ENCODE measurements at places on chromosomes 13 and 19.

GRCh38 chr13:94886191-94886590 lies 173.8 kb upstream of the SOX21 start:
- no peak for DNase-seq

DNA sequence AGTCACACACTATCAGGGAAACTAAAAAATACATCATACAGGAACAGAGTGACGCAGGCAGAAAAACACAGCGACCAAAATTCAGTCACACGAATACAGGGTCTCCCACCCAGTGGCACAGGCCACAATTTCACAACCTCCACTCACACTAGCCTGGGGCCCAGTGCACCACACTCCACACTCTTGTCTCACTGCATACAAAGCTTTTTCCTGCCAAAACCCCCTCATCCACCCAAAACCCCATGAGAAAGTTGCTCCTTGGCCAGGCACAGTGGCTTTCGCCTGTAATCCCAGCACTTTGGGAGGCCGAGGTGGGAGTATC lies 1.2 kb downstream of the S1PR5 start:
- DNase-seq: no peak

DNA sequence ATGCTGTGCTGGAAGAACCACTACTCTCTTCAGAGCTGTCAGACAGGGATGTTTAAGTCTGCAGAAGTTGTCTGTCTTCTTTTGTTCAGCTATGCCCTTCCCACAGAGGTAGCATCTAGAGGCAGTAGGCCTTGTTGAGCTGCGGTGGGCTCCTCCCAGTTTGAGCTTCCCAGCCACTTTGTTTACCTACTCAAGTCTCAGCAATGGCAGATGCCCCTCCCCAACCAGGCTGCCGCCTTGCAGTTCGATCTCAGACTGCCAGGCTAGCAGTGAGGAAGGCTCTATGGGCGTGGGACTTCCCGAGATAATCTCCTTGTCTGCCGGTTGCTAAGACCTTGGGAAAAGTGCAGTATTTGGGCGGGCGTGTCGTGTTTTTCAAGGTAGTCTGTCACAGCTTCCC lies 42.1 kb upstream of the UQCRFS1 start:
- no peak for DNase-seq

GRCh38 chr13:88051746-88052482 lies 380.7 kb downstream of the SLITRK5 start:
- DNase-seq: no peak

- DNase-seq: no peak
Observed at GRCh38 chr19:38784224-38784623, 4.8 kb upstream of the LGALS7B start.

DNA sequence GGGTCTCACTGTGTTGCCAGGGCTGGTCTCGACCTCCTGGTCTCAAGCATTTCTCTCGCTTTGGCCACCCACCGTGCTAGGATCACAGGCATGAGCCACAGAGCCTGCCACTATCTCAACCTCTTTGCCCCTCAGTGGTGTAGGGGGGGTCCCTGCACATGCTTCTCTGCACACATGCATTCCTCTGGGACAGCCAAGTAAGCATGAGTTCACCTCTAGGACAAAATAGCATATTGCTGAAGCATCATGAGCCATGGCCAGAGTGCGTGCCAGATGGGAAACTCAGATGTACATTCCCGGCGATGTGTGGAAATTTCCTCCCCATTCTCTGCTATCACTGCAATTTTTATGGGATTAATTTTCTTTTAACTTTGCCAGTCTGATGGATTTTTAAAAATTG lies 23.1 kb downstream of the CHAF1A start:
- DNase-seq: no peak

DNA sequence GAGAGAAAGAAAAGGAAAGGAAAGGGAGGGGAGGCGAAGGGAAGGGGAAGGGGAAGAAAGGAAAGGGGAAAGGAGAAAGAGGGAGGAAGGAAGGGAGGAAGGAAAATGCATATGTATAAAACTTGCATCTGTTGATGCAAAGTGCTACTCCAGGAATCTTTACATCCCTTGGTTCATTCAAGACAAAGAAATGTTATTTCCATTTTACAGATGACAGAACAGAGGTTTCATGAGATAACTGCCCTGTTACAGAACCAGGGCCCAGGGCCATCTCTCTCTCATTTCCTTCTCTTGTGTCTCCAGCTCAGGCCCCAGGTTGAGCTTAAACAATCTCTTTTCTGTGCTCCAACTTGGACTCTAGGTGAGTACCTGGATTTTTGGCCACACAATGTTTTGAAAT lies 1.8 kb upstream of the SLC25A30 start:
- no peak for DNase-seq

Measured in suppressor macrophage treated with lipopolysaccharide for 1 hour (primary cell).